Activated CD4-positive, alpha-beta T cell treated with anti-CD3 and anti-CD28 coated beads, Interleukin-2, amount 50 U/mL, for 48 hours (primary cell): ENCODE measurements at places on chromosomes 4 and X.

DNA sequence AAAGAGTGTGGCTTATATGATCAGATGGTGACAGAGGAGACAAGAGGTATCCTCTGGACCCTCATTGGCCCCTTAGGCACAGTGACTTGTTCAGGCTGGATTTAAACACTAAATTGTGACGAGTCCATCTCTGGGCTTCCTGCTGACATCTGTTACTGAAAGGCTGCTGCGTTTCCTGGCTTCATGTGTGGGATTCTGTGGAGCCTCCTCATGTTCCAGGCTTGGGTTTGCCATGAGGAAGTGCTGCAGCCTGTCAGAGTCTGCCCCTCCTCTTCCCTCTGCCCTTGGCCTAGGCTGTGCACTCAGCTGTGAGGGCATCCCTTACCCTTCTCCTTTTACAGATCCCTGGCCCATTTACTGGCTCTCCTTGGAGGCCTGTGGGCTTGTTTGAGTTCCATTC lies 159.1 kb upstream of the TTC29 start:
- no peak for DNase-seq

DNA sequence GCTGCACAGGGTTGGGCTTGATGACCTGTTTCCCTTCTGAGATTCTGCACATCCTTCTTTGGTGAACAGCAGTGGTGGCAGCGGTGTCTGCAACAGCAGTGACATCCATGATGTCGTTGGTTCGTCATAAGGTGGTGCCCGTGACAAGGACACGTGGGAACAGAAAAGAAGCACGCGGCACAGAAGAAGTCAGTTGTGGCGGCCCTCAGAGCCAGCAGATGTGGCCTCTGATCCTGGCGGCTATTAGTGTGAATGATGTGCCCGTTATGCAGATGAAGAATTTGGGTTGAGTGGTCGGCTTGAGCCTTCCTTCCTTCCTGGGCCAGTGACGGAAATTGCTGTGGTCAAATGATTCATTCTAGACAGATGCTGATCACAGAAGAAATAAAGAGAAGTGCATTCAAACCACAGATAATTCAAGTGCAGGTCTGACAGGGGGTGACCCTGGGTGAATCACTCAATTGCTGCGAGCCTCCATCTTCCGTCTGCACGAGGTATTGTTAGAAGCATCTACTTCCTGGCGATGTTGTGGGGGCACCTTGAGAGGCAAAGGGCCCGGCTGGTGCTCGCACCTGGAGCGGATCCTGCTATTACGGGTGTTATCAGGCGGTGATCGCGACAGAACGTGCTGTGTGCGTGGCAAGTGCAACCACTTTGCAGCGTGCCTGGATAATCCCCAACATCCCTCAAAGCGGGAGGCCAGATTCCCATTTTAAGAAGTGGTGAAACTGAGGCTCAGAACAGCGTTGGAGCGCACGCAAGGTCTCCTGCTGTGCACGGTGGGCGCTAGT lies 215.2 kb upstream of the PSAPL1 start:
- peak; percentile 47 for DNase-seq

- DNase-seq = no peak
Observed at GRCh38 chrX:21408788-21409187, 34.6 kb downstream of the CNKSR2 start.

DNA sequence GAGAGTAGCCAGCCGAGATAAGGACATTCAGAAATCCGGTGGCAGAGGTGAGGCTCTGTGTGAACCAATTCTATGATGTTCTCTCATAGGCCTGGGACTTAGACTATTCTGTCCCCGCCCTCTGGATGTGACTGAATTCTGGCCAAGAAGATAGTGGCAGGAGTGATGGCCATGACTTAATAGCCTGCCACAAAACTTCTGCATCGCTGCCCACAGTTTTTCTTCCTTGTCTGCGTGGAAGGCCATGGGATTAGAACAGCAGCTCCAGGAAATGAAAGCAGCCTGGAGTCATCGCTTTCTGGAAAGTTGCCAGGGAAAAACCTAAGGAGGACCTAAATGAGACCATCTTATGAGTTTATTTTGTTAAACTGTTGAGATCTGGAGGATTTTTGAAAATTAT lies 134.7 kb downstream of the F11 start:
- no peak for DNase-seq

- DNase-seq = no peak
Observed at GRCh38 chrX:153819384-153820040, 10.8 kb downstream of the PDZD4 start.

GRCh38 chr4:128803783-128804182 lies 5.7 kb upstream of the JADE1 start:
- peak; percentile 23 for DNase-seq

- no peak for DNase-seq
Observed at GRCh38 chrX:9560219-9560618, 95.4 kb downstream of the TBL1X start.

- DNase-seq = no peak
Observed at GRCh38 chr4:140497405-140497746, 717 bp downstream of the MGAT4D start.

DNA sequence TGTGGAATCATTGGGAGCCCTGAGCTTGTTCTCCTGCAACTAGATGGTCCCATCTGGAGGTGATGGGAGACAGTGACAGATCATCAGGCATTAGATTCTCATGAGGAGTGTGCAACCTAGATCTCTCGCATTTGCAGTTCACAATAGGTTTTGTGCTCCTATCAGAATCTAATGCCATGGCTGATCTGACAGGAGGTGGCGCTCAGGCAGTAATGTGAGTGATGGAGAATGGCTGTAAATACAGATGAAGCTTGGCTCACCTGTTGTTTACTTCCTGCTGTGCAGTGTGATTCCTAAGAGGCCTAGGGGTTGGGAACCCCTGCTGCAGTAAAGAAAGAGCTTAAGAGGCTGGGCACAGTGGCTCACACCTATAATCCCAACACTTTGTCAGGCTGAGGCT lies 42.2 kb upstream of the PUDP start:
- DNase-seq = no peak

DNA sequence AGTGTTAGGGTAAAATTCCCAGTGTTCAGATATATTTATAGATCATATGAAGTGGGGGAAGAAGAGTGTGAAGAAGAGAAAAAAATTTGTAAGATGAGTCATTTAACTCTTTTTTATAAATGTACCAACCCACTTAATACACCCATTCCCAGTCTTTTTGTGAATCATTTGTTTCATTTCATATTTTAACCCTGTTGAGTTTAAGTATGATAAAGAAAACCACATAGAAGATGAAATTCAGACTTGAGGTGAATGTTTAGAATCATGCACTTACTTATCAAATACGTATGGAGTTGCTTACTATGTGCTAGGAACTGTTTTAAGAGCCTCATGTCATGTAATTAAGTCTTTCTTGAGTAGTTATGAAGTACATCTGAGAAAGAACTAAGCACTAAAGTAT lies 56.6 kb upstream of the DAPP1 start:
- no peak for DNase-seq

- no peak for DNase-seq
Observed at GRCh38 chr4:73539386-73539785, 57.8 kb downstream of the AFM start.

GRCh38 chr4:76993787-76994641 lies 44.5 kb downstream of the SEPTIN11 start:
- peak; percentile 21 for DNase-seq
